ENCODE measurements at places on chromosomes 3 and 15. TPM values are rescaled to one million over a fixed set of nuclear protein-coding genes. Genes with fewer than 3 reads are reported as not detected.

DNAH12 gene
- not detected for total RNA-seq

BBX gene
- total RNA-seq, result 49.9 TPM

UNC45A gene
- 43.2 TPM for total RNA-seq

A4GNT gene
- total RNA-seq, result not detected

PEX11A gene
- 2.1 TPM for total RNA-seq

TF gene
- 0.08 TPM for total RNA-seq
